ENCODE measurements at places on chromosomes 2 and 18.

DNA sequence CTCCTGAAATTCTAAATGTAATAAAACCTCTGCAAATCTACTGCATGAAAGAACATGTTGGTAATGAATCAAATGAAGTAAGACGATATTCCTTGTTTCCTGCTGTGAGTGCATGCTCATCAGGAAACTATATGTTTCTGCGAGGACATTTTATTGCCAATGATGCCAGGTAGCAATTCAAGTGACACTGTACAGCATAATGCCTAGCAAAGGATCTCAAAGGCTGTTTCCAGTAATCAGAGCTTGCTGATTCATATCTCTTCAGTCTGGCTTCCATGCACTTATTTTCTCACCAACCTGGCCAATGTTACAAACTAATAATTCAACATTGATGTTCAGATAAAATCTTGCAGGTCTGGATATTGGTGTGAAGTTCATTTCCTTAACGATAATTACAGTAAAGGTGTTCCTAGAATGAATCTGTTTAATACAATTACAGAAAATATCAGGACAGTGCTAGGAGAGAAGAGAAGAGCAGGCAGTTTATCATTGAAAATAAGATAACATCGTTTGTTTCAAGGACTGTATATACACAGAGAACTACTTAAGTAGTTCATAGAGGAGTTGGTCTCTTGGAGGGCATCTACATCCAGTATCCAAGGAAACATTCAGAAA is 568.5 kb upstream of the SOX11 start:
- no peak for DNase-seq

- no peak for DNase-seq
These were observed 332.3 kb downstream of the CLIP4 start for GRCh38 chr2:29447513-29447912.

- no peak for DNase-seq
These were observed 232.3 kb downstream of the RIT2 start for GRCh38 chr18:42883169-42883568.

GRCh38 chr2:10283106-10284062 is 19.3 kb upstream of the HPCAL1 start:
- no peak for DNase-seq

GRCh38 chr2:9692456-9693195 is 61.8 kb upstream of the YWHAQ start:
- DNase-seq: no peak
